ENCODE measurements at places on chromosomes 13 and 19.

DNA sequence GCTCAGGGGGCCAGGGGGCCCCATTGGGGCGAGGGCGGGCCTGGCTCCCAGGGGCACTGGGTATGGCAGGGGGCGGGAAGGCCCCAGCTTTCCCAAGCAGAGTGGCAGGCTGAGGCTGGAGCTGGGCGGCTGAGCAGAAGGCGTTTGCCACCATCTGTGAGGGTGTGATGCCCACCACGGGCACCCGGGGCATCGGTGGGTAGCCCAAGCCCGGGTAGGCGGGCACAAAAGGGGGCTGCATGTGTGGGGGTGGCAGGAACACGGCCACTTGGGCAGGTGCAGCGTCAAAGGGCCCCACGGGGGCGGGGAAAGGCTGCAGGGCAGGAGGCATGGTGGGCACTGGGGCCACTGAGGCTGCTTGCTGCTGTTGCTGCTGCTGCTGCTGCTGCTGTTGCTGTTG lies 22.8 kb downstream of the NUMBL start:
- no peak for DNase-seq

- DNase-seq = peak; percentile 93
Observed at GRCh38 chr19:12092065-12092867, 27.7 kb downstream of the ZNF844 start.

DNA sequence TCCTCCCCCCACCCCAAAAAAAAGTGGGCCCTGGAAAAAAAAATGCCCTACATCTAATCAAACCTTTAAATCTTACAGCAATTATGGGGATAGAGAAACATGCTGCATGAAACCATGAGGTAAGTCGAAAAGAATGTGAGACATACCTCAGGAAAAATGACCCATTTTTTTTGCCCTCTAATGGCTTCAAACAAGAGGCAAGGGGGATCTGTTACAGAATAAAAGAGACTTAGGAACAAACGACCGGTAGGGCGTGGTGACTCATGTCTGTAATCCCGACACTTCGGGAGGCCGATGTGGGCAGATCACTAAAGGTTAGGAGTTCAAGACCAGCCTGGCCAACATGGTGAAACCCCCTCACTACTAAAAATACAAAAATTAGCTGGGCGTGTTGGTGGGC lies 8.4 kb downstream of the RGL3 start:
- DNase-seq = no peak

- DNase-seq = peak; percentile 86
Observed at GRCh38 chr19:3387645-3388589, 21.5 kb downstream of the NFIC start.

DNA sequence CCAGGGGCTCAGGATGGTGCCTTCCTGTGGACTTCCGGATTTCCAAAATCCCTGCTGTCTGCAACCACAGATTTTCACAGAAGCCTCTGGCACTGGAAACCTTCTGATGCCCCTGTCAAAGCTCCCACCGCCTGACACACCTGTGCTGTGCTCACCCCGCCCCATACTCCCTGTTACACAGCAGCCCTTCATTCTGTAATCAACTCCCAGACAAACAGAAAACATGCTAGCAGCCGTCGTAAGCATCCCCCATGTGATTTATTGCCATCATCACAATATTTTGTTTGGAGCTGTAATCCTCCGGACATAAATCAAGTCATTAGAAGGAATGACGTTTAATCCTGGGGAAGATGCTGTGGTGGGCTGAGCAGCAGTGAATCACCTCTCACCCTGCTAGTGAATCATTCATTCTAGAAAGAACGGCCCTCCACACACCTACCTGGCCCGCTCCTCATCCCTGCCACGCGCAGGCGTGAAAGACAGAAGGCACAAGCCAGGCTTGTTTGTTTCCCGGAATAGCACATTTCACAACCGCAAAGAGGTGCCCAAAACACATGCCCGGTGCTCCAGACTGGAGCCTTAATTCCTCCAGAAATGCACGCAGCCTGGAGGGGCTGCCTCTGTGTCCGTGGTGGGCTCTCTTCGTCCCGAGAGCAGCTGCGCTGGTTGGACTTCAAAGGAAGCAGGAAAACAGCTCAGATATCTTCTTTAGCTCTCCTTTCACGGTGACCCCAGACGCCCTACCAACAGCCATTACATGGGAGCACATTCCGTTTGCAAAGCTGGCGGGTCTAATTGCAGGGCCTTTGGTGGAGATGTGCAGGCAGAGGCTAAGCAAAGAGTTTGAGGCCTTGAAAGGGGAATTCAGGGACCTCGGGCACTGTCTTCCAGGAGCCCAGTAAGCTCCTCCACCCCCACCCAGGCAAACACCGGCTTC lies 41.3 kb upstream of the KCTD15 start:
- DNase-seq = no peak

DNA sequence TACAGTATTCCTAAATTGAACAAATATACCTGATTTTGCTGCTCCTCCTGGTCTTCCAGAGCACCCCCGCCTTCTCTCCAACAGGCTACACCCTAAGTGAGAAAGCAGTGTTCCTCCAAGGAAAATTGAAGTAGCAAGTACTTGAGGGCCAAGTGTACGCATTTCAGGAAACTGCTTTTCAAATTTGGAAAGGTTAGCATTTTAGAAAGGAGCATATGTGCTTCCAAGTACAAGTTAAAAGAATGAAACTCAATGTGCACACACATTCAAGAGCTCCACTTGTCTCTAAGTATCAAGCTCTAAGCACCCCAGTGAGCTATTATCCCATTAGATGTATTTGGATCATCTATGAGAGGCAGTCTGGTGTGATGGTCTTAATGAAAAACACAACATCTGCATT lies 25.8 kb downstream of the LHFPL6 start:
- DNase-seq = no peak

- no peak for DNase-seq
Observed at GRCh38 chr13:51997641-51998330, 13.5 kb downstream of the ATP7B start.
